ENCODE measurements at places on chromosomes 11 and 22.
A peak's percentile ranks its signal among the peaks of the same experiment; 100 is the strongest.

GRCh38 chr11:2701230-2701629 lies 1.4 kb upstream of the KCNQ1OT1 start:
- DNase-seq = no peak

- DNase-seq = peak; percentile 58
Observed at GRCh38 chr22:38455530-38456271, 702 bp upstream of the KCNJ4 start.

DNA sequence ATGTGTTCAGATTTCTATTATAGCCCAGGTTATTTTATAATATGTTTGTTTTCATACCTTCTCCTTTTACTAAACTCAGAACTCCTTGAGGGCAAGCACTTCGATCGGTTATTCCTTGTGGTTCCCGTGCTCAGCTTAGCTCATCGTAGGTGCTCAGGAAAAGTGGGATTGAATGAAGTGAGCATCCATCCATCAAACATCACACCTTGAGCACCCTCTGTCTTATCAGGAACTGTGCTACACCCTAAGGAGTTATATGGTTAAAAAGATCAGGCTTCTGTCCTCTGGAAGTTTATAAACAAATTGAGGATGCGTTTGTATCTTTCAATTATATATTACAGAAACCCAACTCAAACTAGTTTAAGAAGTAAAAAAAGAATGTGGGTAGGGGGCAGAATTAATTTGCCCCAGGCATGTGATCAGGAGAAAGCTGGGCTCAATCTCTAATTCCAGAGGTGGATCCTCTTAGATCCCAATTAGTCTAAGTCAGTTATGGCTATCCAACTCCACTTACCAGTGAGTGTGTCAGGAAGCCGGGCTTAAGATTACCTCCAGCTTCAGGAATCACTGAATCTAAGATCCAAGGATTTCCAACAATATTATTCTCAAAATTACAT lies 59.9 kb upstream of the RRAS2 start:
- peak; percentile 9 for DNase-seq

DNA sequence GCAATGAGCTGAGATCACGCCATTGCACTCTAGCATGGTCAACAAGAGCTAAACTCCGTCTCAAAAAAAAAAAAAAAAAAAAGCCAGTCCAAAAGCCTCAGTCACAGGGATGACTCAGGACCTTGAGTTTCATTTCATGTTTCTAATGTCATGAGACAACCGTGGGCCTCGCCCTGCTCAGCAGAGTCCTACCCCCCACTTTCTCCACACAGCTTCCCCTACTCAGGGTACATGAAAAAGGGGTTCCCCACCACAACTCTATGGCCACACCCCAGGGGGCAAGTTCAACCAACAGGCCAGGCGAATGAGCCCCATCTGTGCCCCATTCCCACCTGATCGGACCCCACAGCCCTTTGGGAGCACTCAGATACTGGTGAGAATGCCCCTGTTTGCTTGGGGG lies 24.3 kb upstream of the ADA2 start:
- no peak for DNase-seq

DNA sequence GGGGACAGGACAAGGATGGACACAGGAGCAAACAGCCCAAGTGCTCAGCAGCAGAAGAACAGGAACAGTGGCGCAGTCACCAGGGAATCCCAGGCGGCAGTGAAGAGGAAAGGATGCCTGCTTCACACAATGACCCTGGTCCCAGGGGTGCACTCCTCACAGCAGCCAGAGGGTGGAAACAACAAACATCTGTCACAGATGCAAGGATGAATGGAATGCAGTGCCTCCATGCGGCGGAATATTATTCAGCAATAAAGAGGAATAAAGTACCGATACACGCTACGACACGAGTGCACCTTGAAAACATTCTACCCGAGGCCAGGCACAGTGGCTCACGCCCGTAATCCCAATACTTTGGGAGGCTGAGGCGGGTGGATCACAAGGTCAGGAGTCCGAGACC lies 12.7 kb downstream of the CSNK1E start:
- no peak for DNase-seq

GRCh38 chr11:62755086-62755615 lies 1.2 kb upstream of the ZBTB3 start:
- no peak for DNase-seq

DNA sequence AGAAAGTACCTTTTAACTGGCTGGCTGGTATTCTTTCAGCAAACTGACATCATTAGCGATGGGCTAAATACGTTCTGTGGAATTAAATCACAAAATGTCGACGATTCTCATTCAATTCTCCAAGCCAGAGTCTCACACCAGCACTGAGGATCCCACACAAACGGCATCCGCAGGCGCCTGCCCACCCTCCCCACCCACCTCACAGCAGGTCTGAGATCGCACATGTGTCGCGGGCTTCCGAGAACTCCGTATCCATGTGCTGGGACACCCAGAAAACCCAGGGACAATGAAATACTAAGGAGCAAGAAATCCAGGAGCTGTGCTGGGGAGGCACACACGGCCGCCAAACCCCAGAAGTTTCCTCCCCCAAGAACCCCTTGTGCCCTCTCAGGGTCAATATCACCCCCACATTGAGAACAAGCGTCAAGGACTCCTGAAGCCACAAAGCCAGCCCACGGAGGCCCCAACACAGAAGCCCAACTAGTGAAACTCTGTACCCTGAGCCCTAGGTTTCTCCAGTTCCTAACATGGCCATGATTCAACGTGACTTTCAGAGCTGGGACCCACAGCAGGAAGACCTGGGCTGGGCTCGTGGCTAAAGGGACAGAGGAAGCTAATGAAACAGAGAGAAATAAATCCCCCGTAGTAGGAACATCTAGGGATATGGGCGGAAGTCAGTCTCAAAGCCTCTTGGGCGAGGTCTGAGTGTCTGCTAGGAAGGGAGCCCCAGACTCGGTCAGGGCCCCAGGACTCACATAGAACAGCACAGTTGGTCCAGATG lies 8.0 kb downstream of the TOLLIP start:
- DNase-seq = no peak

- no peak for DNase-seq
Observed at GRCh38 chr11:20277014-20277413, 86.5 kb upstream of the HTATIP2 start.

DNA sequence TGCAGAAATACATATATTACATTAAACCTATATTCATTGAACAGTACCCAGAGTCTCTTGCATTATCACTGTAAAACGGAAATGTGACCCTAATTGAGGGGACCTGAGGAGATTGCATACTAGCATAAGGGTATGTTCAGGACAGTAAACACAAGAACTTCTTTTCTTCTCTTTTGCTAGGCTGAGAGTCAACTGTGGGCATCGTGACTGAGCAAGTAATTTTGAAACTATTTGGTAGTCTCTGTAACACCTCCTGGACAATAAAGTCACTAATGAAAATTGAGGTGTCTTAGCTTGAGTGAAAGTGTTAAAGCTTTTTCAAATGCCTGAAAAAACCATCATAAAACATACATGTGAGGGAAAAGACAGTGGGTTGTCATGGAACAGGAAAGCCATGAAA lies 90.9 kb downstream of the PDHX start:
- DNase-seq = no peak
